ENCODE measurements at places on chromosomes 11 and 22.

- no peak for DNase-seq
Measured at GRCh38 chr11:107801641-107802040, 56.9 kb downstream of the SLC35F2 start.

DNA sequence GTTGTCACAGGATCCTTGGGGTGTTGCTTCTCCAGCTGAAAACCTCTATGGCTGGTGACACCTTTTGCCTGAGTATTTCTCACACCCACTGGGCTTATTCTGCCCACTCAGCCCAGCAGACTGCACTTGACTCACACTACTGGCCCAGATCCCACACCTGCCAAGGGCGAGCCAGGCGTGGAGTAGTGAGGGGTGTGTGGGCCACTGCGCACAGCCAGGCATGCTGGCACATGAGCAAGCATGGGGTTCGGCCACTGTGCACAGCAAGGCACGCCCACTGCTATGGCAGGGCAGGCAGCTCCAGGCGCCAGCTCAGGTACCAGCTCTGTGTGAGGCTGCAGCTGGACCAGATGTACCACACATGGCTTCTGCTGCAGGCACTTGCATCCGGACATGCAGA, 116.5 kb upstream of the MTNR1B start:
- no peak for DNase-seq

GRCh38 chr11:92897487-92897886, 72.0 kb upstream of the MTNR1B start:
- DNase-seq, result no peak

- DNase-seq, result no peak
Measured at GRCh38 chr11:129905402-129905801, 10.0 kb upstream of the NFRKB start.

- DNase-seq, result no peak
Measured at GRCh38 chr22:39947220-39948216, 12.7 kb upstream of the TMA7B start.

GRCh38 chr11:74418509-74418895, 20.3 kb upstream of the PGM2L1 start:
- DNase-seq, result no peak

- no peak for DNase-seq
Measured at GRCh38 chr11:66106786-66107599, 36.9 kb downstream of the PACS1 start.

GRCh38 chr22:19182472-19183157, 4.1 kb upstream of the SLC25A1 start:
- DNase-seq, result no peak

- DNase-seq, result no peak
Measured at GRCh38 chr11:130915603-130916237, 559 bp downstream of the SNX19 start.

DNA sequence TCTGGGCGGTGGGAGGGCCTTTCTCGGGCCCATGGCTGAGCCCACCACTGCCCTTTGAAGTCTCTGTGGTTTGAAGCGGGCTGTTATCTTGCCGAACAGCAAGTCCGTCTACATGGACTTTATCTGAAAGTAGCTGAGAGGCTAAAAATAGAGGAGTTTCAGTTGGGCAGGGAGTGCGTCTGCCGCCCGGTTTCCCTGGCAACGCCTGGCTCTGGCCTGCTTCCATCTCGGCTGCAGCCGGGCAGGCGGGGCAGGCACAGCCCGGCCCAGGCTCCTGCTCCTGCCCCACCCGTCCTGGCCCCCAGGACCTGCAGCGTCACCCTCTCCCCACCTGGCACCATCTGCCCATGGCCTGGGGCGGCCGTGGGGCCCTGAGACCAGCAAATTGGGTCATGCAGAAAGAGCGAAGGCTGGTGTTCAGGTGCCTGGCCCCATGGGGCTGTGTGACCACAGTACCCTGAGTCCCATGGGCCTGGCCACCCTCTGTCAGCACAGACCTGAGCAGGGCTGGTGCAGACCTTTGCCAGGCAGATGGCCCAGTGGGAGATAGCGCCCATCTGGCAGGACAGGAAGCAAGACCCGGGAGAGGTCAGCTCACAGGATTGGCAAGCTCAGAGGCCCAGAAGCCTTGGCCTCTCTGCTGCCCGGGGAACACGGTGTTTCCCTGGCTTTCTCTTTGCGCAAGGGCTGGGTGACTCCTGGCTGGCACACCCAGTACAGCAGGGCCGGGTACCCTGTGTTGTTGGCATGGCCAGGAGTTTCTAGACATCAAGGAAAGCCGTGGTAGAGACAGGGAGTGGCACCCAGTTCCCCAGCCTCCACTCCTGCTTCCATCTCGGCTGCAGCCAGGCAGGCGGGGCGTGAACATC, 79.1 kb upstream of the KCNQ1OT1 start:
- peak; percentile 2 for DNase-seq

DNA sequence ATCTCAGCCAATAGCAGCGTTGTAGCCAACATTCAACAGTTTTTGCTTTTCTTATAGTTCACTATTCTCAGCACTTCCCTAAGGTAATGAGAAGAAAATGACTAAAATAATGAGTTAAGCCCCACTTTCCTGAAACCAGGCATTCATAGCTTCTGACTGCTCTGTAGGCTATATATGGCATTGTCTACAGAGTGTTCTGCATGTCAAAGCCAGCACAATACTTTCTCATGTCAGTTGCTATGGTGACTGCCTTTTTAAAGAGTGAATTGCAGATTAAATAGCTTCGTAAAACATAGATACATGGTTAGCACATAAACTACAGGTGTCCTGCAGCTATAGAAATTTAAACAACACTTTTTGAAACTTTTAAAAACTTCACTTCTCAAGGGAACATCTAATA, 1256.1 kb upstream of the CNTN5 start:
- DNase-seq, result no peak

DNA sequence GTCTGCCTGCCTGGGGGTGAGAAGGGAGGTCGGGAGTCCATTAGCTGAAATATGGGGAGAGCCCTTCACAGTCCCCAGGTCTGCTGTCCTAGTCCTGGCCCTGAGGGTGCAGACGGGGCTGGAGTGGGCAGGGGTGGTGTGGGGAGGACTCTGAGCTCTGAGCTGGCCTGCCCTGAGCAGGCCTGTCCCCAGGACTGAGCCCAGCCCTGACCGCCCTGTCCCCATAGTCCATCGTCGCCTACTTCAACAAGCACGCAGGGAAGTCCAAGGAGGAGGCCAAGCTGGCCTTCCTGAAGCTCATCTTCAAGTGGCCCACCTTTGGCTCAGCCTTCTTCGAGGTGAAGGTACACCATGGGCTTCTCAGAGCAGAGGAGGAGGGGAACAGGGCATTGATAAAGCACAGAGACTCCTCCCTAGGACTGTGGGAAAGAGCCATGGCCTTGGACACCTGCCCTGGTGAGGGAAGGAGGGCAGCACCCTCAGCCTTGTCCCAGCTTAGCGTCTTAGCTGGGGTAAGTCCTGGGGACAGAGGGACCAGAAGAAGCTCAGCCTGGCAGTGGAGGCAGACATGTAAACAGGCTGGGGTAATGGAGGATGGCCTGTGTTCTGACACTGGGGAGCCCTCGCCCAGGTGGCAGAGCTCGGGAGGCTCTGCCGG, 83.7 kb downstream of the MYO7A start:
- DNase-seq, result no peak

GRCh38 chr11:121132211-121132976, 31.4 kb downstream of the TECTA start:
- no peak for DNase-seq

- DNase-seq, result no peak
Measured at GRCh38 chr22:27327981-27328721, 473.4 kb downstream of the MN1 start.

DNA sequence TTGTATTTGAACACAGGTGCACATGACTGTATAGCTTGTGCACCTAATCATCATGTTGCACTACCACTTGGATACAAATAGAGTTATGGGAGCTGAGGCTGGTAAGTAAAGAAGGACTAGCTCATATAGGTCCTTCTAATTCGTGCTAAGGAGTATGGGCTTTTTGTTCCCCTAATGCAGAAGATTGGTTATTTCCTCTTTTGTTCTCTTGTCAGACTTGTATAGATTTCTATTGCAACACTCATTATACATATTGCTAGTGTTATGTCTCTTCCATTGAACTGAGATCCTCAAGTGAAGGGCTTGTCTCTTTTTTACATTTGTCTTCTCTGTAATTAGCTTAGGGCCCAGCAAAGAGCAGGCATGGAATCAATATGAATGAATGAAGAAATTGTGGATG, 54.1 kb upstream of the ARHGAP20 start:
- DNase-seq, result no peak

- no peak for DNase-seq
Measured at GRCh38 chr22:23389271-23390071, 190.6 kb downstream of the IGLL1 start.

GRCh38 chr11:113240389-113240788, 74.0 kb upstream of the TTC12 start:
- DNase-seq, result no peak

Measured in endothelial cell (in vitro differentiated cells).